Right lobe of liver (tissue), 6 donors: ENCODE measurements at places on chromosomes 16 and 17.

DNA sequence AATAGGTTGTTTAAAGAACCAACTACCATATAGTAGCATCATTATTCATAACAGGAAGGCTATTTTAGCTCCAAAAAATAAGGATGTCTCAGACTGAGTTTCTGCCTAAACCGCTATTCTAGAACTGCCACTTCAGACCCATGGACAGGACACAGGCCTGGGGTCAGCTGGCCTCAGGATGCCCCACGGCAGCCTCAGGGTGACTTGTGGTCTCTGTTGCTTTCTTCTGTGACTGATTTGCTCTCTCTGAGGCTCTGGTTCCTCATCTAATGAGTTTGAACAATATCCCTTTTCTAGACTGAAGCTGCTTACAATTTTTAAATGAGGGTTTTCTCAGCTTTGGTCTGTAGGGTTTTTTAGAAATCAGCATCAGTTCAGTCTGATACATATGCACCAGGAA, 31.8 kb upstream of the IRF8 start:
- DNase-seq, result no peak
- H3K36me3 ChIP-seq, result no peaks in the 10 kb centered on the region
- no peaks in the 10 kb centered on the region for H3K27me3 ChIP-seq
- no peaks in the 10 kb centered on the region for H3K4me1 ChIP-seq
- H3K4me3 ChIP-seq, result no peak overlapping the region
- no peak overlapping the region for H3K27ac ChIP-seq

- H3K27me3 ChIP-seq, result no peaks in the 10 kb centered on the region
- no peak overlapping the region for H3K4me3 ChIP-seq
- DNase-seq, result no peak
- H3K27ac ChIP-seq, result no peak overlapping the region
- H3K36me3 ChIP-seq, result peaks cover 53% of the 10 kb centered on the region
- no peaks in the 10 kb centered on the region for H3K4me1 ChIP-seq
These were observed 4.6 kb upstream of the SPATA32 start for GRCh38 chr17:45266372-45266926.

DNA sequence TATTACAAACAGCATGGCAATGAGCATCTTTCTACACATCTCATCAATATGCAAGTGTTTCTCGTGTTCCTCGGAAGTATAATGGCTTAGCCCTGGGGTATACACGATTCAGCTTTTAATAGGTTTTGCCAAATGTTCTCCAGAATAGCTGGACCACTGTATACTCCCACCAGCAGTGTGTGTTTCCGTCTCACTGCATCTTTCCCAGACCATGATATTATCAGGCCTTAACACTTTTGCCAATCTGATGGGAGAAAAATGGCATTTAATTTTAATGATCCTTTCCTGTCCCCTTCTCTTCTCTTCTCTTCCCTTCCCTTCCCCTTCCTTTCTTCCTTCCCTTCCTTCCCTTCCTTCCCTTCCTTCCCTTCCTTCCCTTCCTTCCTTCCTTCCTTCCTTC, 30.8 kb downstream of the PRKCB start:
- DNase-seq, result no peak
- no peaks in the 10 kb centered on the region for H3K4me1 ChIP-seq
- H3K36me3 ChIP-seq, result no peaks in the 10 kb centered on the region
- H3K27me3 ChIP-seq, result no peaks in the 10 kb centered on the region

- no peak overlapping the region for H3K4me3 ChIP-seq
- H3K27me3 ChIP-seq, result no peaks in the 10 kb centered on the region
- no peaks in the 10 kb centered on the region for H3K4me1 ChIP-seq
- H3K27ac ChIP-seq, result no peak overlapping the region
These were observed 440.2 kb downstream of the KCNJ2 start for GRCh38 chr17:70609566-70609965.

DNA sequence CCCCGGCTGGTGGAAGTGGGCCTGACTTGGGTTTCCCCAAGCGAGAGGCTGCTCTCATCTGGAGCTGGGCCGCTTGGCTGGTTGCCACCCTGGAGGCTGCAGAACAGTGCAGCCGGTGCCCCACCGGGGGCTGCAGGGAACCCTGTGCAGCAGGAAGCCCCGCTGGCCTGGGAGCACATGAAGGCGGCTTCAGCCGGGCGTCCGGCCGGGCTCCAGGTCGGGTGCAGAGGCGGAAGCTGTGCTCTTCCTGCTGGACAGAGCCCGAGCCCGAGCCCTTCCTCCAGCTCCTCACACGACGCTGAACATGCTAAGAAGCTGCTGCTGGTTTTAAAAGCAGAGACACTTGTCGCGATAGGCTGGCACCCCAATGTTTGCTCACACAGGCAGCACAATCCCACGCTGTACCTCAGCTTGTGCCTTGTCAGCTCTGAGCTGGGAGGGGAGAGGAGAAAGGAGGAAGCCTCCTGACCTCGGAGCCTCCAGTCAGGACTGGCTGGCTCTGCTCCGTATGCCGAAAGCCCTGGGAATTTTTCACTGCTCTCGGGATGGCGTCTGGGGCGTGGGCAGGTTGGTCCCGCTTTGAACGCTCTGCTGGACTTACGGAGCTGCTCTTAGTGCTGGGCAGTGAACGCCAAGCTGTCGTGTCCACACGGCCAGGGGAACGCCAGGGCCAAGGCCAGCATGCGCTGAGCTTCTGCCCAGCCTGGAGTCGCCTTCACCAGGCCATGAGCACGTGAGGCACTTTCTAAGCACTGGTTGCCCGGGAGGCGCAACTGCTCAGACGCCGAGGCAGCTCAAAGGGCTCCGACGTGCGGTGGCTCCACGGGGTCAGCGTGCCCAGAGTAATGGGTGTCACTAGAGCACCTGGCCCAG, 8.8 kb downstream of the CDK5R1 start:
- no peak overlapping the region for H3K4me3 ChIP-seq
- H3K27ac ChIP-seq, result no peak overlapping the region
- no peak for DNase-seq
- H3K27me3 ChIP-seq, result no peaks in the 10 kb centered on the region

- H3K36me3 ChIP-seq, result no peaks in the 10 kb centered on the region
- H3K27ac ChIP-seq, result no peak overlapping the region
- H3K4me1 ChIP-seq, result no peaks in the 10 kb centered on the region
- peak; percentile 75 for DNase-seq
- H3K27me3 ChIP-seq, result no peaks in the 10 kb centered on the region
- no peak overlapping the region for H3K4me3 ChIP-seq
These were observed 15.0 kb downstream of the USP31 start for GRCh38 chr16:23134274-23134673.

- DNase-seq, result no peak
- no peak overlapping the region for H3K27ac ChIP-seq
- no peak overlapping the region for H3K4me3 ChIP-seq
- H3K27me3 ChIP-seq, result no peaks in the 10 kb centered on the region
- no peaks in the 10 kb centered on the region for H3K4me1 ChIP-seq
These were observed 224.3 kb downstream of the MSI2 start for GRCh38 chr17:57480438-57481196.
